Activated T-helper 1 cell treated with Interleukin-2 at 50 U/mL for 16 hours (primary cell): ENCODE measurements at places on chromosomes 1 and 21.

DNA sequence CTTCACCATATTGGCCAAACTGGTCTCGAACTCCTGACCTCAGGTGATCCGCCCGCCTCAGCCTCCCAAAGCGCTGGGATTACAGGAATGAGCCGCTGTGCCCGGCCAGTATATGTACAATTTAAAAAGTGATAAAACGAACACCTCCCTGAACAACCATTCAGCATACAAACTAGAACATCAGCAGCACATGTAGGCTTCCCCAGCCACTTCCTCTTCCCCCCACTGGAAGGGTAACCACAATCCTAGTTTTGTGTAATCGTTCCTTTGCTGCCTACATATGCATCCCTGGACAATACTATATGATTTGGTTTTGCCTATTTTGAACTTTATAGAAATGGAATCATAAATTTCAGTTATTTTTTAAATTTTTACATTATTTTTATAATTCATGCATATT, 60.4 kb downstream of the DESI2 start:
- no peak for DNase-seq

GRCh38 chr1:93713341-93713740, 31.7 kb upstream of the BCAR3 start:
- DNase-seq, result no peak

DNA sequence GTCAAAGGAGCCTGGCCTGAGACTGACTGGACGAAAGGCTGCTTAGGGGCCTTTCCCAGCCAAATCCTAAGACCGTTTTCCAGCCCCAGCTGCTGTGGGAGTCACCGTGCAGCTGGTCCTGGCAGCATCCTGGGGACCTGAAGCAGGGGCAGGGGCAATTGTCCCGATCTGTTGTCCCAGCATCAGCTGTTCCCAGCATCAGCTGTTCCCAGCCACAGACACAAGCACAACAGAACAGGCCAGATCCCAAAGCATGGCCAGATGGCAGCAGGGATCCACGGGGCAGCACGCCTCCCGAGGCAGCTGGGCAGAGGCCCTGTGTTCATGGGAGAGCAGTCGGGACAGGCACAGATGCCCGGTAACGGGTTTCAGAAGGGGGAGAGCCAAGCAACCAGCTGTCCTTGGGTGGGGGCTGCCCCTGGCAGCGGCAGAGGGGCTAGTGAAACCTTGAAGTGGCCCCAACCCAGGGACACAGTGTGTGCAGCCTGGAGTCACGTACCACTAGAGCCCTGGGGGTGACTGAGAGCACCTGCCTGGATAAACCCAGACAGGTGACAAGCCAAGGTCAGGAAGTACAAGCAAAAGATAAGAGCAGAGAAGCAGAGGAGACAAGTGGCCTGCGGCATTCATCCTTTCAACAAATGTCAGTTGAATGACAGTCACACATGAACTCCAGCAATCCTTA, 13.3 kb downstream of the CELA2B start:
- DNase-seq, result no peak

GRCh38 chr1:180053594-180054567, 99.3 kb downstream of the CEP350 start:
- no peak for DNase-seq

DNA sequence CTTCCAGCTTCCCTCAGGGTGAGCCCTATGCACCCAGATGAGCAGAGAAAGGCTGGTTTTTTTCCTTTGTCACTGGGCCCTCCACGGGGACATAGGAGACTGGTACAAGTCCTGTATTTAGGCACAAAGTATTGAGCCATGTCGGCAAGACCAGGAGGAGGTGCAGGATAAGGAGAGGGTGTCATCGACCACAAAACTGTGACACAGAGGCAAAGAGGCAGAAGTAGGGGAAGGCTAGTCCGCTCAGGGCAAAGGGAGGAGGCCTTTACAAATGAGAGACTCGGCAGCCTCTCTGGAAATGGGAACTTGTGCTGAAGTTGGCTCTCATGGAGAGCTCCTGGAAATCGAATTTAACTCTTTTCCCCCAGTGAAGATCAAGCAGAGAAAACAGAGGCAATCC, 70.7 kb upstream of the CAMK1G start:
- no peak for DNase-seq

- no peak for DNase-seq
Measured at GRCh38 chr1:203531063-203531462, 37.1 kb downstream of the OPTC start.

DNA sequence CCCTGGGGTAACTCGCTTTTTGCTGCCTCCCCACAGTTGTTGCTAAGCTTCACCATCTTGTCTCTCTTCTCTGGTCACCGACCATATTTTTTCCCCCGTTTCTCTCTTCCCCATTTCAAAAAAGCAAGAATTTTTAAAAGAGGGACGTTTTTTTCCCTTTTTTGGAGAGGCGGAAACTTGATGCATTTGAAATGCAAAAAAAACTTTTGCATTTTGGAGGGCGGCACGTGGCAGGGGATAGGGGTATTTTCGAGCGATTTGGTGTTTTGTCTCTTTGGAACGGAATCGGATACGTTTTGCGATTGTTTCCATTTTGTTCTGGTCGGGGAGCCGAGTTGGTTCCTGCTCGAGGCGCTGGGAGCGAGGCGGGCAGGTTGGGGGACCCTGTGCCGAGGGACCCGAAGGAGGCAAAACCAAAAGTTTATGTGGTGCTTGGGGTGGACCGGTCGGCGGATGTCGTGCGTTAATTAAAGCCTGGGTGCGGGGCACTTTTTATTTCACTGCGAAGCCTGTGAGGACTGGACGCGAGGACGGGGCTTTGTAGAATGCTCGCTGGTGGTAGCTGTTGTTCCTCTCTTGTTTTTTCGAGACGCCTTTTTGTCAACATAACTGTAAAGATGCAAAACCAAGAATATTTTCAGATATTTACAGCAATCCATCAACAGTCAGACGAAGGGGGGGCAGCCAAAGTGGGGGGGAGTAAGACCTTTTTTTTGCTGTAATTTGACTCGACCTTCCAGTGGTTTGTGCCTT, 884 bp downstream of the H3-3A start:
- peak; percentile 35 for DNase-seq

DNA sequence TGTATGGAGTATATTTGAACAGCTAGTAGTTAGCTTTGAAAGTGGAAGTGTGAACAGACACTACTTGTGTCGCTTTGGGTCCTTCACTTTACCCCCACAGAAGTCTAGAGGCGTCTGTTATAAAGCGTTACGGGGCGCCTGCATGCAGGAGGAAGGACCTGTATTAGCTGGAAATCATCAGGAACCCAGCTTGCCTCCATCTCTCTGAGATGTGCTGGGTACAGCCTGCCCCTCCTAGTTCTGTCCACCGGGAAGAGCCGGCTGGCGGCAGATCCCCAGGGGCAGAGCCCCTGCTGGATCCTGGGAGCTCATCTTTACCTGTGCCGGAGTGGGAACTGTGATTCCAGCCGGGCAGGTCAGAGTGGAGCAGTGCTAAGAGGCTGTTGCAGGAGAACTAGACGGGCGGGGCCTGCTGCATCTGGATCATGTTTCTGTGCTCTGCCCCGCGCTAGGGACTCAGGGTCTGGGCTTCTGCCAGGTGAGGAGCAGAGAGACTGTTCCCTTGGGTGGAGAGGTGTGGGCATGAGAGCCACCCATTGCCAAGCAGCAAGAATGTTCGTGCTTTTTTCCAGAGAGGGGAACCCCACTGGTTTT, 22.3 kb upstream of the SPSB1 start:
- DNase-seq, result no peak

DNA sequence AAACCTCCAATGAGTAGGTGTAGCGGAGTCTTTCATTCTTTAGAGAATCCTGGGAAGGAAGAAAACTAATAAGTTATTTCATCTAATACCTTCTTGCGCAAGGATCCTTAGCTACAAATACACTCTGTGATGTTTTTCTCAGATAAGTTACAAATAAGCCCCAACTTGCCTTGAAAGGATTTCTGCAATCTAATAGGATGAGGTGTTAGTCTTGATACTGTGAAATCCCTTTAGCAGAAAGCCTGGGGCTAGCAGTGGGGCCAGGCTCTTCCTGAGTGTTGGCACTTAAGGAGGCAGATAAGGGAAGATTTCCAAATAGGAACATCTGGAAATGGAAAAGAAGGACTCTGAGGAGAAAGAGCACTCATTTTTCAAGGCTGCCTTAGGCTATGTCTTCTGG, 168.0 kb upstream of the DAB1 start:
- no peak for DNase-seq

GRCh38 chr1:167052389-167052788, 37.8 kb downstream of the GPA33 start:
- no peak for DNase-seq

DNA sequence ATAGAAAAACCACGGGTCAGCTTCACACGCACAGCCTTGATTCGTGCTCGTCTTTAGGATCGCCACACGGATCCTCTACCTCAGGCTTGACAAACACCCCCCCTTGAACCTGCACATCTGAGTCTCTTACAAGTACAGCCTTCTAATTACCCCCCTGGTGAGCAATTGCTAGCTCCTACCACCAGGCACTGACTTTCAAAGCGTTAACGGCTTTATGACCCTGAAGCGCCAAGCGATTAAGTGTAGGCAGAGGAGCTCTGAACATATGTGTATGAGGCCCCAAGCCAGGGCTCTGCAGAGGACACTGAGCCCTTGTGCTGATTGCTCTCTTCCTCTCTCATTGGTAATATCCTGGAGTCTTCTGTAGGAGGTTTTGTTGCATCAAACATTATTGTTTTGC, 55.7 kb upstream of the EPHA8 start:
- DNase-seq, result no peak

DNA sequence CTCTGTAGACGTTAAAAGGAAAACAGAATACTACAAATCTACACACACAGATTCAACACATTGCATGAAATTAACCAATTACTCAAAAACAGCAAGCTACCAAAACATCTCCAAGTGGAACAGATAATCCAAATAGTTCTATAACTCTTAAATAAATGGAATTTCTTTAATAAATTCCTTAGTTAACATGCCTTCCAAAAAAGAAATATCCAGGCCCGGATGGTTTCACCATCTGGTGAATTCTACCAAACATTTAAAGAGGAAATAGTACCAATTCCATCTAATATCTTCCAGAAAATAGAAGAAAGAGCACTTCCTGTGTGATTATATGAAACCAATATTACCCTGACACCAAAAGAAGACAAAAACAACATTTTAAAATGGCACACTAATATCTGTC, 52.8 kb upstream of the COL6A2 start:
- DNase-seq, result no peak

DNA sequence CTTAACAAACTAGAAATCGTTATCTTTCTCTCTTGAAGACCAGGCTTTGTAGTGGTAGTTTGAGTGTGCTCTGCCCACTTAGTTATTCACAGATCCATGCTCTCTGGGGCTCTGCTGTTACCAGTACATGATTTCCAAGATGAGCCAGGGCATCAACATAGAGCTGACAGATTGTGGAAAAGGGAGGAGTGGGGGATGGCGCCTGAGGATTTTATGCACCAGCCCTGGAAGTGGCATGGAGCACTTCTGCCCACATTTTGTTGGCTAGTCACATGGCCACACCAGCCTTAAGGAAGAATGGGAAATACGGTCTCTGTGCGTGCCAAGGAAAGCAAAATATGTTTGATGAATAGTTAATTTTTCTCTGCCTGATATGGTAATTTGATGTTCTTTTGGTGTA, 18.2 kb downstream of the TSNAX start:
- DNase-seq, result no peak

DNA sequence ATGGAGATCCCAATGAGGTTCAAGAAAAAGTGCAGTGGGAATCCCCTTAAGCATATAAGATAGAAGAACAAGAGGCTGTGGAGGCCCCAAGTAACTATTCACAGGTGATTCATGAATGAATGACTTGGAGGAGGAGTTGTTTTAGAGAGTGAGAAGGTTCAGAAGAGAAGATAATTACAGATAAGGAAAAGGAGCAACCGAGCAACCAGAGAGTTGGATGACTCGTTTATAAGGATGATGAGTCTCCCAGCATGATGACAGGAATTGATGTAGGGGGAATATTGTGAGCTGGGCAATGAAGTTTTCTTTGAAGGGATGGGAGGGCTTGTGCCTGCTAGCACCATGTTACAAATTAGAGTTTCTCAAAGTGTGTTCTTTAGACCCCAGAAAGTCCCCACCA, 9.8 kb downstream of the C8A start:
- DNase-seq, result no peak

GRCh38 chr1:109467301-109467777, 993 bp downstream of the SYPL2 start:
- DNase-seq, result no peak

DNA sequence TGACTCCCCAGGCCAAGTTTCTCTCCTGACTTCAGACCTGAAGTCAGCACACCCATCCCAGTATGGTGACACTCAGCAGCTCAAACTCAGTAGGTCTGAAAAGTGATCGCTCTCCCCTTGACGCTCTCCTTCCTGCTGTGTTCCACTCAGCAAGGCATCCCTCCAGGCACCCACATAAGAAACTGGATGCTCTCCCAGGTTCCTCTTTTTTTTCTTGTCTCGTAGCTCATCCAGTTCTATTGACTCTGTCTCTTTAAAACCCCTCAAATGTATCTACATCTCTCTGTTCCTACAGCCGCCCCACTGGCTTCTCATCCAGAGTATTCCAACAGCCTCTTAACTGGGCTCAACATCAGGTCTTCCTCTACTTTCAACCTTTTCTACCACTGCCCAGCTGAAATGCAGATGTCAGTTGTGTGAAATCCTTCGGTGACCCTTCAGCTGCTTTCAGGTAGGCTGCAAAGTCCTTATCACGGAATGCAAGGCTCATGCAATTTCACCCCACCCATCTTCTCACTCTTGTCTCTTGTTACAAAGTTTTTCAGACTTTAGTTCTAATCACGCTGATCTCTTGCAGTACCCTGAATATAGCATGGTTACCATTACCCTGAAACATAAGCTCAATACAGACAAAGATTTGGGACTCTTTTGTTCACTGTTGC, 286.2 kb upstream of the POU3F1 start:
- no peak for DNase-seq

DNA sequence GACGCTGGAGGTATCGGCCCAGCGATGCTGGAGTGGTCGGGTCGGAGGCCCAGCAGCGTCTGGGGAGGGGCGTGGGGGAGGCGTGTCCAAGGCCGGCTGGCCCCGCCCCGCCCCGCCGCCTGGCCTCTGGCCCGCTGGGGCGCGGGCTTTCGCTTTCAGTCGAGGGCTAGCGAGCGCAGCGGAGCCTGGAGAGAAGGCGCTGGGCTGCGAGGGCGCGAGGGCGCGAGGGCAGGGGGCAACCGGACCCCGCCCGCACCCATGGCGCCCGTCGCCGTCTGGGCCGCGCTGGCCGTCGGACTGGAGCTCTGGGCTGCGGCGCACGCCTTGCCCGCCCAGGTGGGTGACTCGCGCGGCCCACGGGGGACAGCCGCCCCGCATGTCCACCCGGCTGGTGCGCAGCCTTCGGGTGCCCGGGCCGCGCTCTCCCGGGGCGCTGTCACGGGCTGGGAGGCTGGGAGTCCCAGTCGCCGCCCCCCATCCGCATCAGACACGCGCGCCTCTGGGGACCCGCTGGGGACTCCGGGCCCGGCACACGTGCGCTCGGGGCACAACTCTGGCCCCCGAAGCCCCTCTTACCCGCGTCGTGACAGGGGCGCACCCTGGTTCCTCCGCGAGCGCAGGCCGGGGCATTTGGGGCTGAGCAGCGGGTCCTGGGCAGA, at the start of gene TNFRSF1B:
Gene TNFRSF1B, plus strand, starts transcription at position 158 of the 659 bp plus-strand sequence. Its CDS starts 101 bp downstream, at position 259.
- DNase-seq, result peak; percentile 57

DNA sequence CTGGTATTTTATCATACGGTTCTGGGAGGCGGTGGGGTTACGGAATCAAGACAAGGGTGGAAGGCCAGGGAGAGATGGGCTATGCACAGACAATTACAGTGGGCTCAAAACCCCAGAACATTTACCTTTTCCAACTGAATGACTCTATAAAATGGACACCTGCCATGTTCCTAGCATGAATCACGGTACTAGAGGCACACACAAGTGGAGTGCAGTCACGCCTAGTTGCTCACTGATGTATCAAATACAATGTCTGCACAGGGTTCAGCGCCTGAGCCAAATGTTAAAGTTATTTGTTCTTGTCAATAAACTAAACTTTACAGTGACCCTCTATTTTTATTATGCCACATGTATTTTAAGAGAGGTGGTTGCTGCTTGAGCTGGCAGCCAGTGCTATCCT, 121.4 kb downstream of the ATG4C start:
- DNase-seq, result no peak
